SK-MEL-5 (cell line): ENCODE measurements at places on chromosomes 3 and 15. TPM values are rescaled to one million over a fixed set of nuclear protein-coding genes. Genes with fewer than 3 reads are reported as not detected.

DNA sequence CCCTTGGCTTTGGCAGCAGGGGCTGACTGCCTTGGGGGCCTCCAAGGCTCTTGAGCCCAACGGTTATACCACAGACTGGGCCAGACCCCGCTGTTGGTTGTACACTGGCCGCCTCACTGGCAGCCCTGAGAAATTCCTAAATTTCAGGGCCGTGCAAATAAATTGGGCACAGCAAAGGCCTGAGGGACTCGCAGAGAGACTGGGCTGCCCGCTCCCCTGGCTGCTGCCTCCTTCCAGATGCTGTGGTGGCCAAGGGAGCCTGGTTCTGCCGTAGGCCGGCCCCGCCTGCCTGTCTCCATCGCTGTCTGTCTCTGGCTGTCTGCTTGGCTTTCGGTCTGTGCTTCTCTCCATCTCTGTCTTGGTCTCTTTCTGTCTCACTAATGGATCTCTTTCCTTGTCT, 9.0 kb downstream of the FBLN2 start:
- DNase-seq: no peak

GRCh38 chr15:41042851-41043250, 73.2 kb downstream of the INO80 start:
- DNase-seq: no peak

GRCh38 chr3:120171134-120171873, 77.1 kb upstream of the GSK3B start:
- no peak for DNase-seq

DNA sequence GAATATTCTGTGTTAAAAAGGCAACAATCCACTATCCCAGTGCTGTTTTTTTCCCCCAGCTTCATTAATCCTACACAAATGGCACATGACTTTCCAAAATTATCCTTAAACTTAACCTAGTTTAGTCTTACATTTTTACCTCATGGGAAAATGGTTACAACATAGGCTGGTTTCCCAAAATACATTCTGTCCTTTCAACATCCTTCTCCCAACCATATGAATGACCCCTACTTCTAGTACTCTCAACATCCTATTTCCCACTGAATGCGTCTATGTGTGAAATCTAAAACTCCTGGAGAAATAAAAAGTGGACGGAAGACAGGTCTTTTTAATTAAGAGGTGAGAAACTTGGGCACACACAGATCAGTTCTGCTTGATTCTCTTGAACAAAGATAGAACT, 33.3 kb downstream of the ATOSA start:
- no peak for DNase-seq

The SNURF gene
- 2.3 and 3.2 TPM in 2 replicates for total RNA-seq

The GOLIM4 gene
- 17.5 and 24.4 TPM in 2 replicates for total RNA-seq

- peak; percentile 54 for DNase-seq
Measured at GRCh38 chr3:160401291-160402095, 2.0 kb downstream of the SMC4 start.

- no peak for DNase-seq
Measured at GRCh38 chr3:162007722-162008121, 511.1 kb downstream of the OTOL1 start.

- no peak for DNase-seq
Measured at GRCh38 chr15:80801891-80802680, 22.9 kb downstream of the CEMIP start.

GRCh38 chr3:154792828-154793227, 287.3 kb upstream of the MME start:
- no peak for DNase-seq

DNA sequence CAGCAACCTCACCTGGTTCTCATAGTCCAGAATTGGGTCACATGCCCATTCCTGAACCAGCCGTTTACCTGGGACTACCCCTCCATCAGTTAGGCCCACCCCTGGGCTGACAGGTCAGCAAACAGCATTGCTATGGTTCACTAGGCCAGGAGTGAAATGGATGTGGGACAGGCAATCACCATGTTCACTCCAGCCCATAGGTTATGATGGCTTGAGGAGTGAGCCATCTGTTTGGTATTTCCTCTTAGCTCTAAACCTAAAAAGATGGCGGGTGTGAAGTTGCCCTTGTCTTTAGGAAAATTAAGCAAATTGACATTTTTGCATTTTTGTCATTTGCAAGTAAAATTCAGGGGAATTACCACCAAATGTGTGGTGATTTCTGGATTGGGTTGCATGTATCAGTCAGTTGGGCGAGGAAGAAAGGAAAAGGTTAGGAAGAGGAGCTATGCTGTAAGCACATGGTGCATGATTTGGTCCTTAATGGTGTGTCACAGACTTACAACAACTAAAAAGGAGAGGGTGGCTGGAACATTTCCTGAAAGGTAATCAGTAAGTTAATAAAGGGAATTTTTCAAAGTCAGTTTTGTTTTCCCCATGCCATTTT, 17.2 kb downstream of the NXPE3 start:
- no peak for DNase-seq

The GOLGA8S gene
- total RNA-seq: not detected in 2 replicates

The CCR1 gene
- total RNA-seq: 0.56 and 1.0 TPM in 2 replicates

The ZBBX gene
- not detected in 2 replicates for total RNA-seq

- no peak for DNase-seq
Measured at GRCh38 chr15:20353966-20354883, 187.4 kb downstream of the GOLGA6L6 start.

The ROBO1 gene
- total RNA-seq: 50.9 and 51.2 TPM in 2 replicates

DNA sequence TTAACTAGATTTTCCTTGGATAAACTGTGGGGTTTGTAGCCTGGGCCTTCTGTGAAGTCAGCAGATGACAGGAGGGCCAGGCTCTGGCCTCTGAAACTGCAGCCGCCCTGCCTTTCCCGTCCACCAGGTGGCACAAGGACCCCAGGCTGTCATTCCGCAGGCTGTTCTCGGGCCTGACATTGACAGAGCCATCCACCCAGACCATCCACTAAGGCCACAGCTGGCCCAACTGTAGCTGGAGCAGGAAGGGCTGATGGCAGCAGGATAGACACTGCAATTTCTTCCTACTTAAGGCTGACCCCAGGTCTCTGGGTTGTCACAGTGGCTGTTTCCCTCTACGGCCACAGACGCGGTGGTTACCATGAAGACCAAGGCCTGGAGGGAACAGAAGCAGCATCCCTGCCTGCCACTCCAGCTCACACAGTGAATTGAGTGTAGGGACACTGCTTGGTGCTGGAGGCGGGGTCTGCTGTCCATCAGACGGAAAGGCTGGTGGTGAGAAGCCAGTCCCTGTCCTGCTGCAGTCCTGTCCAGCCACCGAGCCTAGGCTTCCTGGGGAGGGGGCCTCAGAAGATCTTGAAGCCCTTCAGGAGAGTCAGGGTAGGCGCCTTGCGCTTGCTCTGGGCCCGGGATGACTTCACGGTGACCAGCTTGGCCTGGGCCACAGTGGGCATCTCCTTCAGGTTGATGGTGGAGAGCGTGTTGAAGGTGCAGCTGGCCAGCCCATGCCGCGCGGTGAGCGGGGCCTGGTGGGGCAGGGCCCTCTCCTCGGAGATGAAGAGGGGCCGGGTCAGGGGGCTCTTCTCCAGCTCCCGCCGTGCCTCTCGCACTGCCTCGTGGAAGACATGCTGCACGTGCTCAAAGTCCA, 9.4 kb downstream of the SLC51B start:
- peak; percentile 80 for DNase-seq

- DNase-seq: no peak
Measured at GRCh38 chr3:169493521-169494141, 169.9 kb downstream of the MECOM start.

DNA sequence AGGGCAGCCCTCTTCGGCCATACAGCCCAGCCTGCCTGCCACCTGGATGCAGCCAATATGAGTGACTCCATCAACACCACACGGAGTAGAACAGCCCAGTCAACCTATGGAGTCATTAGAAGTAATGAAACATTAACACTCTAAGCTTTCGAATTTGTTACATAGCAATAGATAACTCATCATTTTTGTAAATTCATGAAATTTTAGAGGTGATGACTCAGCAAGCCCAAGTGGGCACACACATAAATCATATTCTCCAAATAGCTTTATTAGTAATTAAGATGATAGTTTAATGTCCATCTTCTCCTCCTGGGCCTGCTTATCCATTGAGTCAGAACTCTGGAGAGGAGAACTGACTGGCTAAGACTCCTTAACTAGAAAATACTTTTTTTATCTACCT, 335.0 kb upstream of the KCNH8 start:
- DNase-seq: no peak

- no peak for DNase-seq
Measured at GRCh38 chr3:182609575-182610156, 183.6 kb upstream of the ATP11B start.

DNA sequence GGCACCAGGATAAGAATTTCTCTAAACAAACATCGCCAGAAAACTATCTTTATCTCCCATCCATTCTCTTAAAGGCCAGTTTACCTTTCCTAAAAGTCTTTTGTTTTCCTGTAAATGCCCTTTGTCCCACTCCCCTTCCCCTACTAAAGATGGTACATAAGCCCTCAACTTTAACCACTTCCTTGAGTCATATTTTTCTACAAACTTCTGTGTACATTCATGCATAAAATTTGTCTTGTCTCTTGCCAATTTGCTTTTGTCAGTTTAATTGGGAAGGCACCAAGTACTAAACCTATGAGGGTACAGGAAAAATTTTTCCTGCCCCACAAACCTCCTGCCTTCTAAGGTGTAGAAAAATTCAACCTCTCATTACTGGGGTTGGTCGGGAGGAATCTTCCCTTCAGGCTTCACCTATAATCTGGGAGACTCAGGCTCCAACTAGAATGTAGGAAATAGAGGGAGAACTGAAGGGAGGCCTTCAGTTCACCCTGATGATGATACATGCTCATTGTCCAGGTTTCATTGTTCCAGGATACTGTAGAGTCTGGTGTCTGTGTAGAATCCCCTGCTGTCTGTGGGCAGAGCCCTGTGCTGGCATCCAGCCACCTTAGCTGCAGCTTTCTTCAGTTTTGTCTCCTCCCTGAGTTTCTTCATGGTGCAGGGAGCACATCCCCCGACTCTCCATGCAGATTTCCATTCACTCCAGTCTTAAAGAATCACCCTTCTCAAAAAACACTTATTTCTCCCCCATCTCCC, 53.2 kb downstream of the CD200R1L start:
- DNase-seq: no peak

DNA sequence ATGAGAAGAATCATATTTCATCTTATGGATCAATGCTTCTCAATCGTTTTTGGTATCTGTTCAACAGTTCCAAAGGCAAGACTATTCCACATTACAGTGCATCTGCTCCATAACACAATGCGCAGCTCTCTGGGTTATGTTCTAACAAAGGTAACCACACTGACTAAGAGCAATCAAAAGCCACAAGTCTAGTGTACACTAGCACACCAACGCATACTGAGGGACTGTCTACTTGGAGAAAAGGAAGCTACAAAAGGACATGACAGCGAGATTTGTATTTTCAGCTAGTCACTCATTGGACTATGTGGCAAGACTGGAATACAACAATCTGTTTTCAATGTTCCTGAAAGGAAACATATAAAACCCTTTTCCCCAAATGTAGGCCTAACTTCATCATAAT, 35.8 kb downstream of the SETD2 start:
- no peak for DNase-seq

DNA sequence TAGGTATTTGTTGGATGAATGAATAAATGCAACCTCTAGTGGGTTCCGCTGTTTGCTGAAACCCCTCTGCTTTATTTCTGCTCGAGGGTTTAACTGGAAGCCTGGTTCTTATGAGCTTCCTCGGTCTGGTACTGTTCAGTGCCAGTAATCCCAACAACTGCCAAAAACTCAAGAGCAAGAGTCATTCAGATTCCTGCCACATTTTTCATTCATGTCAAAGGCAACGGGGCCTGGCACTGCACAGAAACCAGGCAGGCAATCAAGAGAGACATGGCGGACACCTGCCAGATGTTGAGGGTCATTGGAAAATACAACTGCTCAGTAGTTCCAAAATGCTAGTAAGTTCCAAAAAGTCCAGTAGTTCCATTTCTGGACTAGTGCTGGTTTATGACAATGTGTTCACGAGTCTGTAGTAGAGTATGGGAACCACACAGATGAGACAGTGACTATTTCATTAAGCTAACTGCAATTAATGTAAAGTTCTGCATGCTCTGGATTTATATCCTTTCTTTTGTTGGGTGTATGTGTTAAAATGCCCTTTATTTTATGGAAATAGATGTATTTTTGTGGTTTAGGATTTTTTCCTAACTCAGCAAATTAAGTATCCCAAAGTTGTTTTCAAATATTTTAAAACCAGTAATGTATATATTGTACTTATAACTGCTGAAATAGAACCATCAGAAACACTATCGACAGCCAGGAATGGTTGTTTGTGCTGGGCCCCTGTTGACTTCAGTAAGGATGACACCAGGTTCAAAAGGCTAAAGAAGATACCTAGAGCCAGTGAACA, 22.7 kb upstream of the TMEM41A start:
- no peak for DNase-seq
